ENCODE measurements at places on chromosomes 5 and 9.

- DNase-seq, result no peak
Observed at GRCh38 chr9:21402386-21403251, 6.3 kb upstream of the IFNA8 start.

GRCh38 chr5:113510836-113511451, 2.5 kb upstream of the YTHDC2 start:
- no peak for DNase-seq

DNA sequence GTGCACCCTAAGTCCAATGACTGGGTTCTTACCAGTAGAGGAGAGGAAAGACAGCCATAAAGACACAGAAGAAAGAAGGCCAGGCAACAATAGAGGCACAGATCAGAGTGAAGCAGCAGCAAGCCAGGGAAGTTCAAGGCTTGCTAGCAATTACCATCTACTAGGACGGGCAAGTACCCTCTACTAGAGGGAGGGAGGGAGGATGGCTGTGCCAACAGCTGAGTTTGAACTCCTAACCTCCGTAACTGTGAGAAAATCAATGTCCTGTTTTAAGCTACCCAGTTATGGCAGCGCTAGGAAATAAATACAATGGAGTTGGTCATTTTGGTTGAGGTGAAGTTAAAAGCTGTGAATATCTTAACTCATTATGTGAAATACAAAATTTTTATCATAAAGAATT, 991.8 kb upstream of the CTNND2 start:
- DNase-seq, result no peak

- DNase-seq, result peak; percentile 47
Observed at GRCh38 chr9:35826071-35826701, 2.3 kb downstream of the FAM221B start.

- DNase-seq, result no peak
Observed at GRCh38 chr5:37197340-37198050, 51.7 kb downstream of the CPLANE1 start.

GRCh38 chr5:133370036-133370831, 242.1 kb downstream of the FSTL4 start:
- DNase-seq, result no peak

DNA sequence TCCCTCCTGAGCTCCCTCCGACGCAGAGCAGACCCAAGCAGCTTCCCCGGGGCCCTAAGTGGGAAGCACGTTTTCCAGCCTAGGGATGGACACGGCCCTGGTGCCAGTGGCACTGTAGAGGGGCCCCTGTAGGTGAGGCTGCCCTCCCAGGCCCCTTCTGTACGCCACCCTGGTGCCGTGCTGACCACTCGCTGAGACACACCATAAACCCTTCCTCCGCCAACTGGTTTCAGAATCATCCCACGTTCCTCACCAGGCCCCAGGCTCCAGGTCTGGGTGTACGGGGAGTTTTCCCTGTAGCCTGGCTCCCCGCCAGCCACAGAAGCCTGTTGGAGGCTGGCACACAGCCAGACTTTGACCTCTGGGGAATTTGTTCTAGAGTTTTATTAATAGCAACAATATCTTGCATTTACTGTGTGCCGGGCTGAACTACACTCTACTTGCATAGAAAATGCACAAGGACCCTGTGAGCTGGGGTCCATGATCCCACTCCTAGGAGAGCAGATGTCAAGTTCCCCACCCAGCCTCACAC, 18.2 kb upstream of the WDR38 start:
- DNase-seq, result no peak

DNA sequence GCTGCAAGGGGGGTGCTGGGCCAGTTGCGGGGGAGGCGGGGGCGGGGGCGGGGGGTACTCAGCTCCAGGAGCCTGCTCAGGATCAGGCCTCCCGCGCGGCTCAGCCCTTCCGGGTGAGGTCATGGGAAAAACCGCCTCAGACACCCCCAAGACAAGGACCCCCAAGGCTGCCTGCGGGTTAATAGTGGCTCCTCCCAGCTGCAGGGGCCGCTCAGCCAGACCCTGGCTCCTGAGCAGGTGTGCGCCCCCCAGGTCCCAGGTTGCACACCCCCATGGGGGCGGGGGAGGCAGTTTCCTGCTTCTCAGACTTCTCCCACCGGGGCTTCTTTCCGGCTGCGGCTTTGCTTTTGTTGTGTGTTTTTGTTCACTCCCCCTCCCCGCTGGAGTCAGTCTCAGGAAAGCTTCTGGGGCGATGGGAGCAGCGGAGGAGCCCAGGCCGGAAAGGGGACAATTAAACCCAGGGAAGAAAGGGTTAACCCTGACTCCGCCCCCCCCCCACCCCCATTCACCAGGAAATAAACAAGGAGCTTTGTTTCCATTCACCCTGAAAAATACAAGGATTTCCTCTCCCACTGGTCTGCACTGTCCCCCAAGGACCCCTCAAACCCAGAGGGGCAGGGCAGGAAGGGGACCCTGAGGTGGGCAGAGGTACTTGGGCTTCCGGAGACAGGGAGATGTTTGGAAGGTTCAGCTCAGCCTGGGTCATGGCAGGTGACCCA, 42.3 kb upstream of the NOTCH1 start:
- no peak for DNase-seq

DNA sequence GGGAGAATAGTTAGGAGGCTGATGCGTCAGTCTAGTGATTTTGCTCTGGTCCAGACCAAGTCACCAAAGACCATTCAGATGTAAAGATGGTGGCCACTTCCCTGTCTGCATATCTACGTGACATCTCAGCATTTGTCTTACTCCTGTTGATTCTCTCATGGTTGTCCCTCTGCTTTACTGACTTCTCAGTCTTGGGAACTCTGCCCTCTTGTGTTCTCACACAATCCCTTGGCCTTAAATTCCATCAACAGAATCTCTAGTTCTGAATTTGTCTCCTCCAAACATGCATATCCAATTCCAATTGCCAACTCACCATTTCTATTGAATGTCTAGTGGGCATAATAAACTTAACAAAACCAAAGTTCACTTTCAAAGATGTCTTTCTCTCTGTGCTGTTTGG, 147.8 kb downstream of the SLC24A2 start:
- DNase-seq, result no peak

DNA sequence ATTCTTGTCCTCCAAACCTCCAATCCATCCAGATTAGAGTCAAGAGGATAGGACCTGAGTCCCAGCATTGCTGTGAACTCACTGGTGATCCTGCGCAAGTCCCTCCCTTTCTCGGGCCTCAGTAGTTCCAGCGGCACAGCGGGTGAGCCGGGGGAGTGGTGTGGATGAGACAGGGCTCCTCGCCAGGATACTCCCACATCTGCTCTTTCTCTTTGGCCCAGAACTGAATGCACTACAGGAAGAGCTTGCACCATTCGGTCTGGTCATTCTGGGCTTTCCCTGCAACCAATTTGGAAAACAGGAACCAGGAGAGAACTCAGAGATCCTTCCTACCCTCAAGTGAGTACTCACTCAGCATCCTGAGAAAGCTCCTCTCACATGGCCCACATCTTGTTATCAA, 6.3 kb downstream of the GPX3 start:
- no peak for DNase-seq

DNA sequence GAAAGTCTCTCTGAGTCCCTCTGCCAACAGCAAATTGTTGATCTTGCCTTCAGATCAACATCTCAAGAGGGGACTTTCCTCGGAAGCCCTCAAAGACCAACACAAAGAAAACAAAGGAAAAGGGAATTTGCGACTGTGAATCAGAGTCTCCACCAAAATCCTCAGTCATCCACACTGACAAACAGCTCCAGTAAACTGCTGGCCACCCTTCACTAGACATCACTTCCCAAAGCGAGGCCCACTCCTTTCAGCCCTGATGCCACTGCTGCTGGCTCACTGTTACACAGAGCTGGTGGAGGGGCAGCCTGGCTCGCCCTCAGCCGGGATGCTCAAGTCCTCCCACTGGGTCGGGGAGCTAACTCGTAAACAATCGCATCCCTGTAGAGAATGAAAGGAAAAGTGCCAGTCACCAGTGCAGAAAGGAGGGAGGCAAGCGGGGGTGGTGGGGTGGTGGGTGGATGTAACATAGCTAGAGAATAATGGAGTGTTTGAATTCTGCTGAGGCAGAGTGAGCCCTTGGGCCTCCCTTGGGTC, 1.3 kb downstream of the FGF1 start:
- DNase-seq, result no peak

DNA sequence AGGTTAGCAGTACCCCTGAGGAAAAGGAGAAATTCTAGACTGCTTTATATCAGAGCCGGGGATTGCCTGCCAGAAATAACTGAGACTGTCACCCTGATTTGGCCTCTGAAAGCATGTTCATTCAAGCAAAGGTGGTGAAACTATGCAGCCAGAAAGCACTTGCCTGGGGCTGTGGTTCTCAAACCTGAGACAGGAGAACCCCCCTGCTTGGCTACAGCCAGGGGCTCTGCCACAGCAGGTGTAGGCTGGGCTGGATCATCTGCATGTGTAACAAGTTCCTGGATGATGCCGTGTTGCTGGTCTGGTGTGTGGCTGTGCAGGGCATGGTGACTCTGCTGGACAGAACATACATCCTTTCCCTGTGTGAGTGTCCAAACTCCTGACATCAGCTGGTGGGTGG, 157.8 kb downstream of the NXNL2 start:
- DNase-seq, result no peak

Measured in stimulated activated CD4-positive, alpha-beta T cell treated with anti-CD3 and anti-CD28 coated beads, Interleukin-12 subunit alpha, Interleukin-12 subunit beta, amount 100 ng/mL, for 48 hours (primary cell).